Activated CD4-positive, alpha-beta T cell treated with anti-CD3 and anti-CD28 coated beads, Interleukin-2, Interleukin-6, amounts not matched to agents 100 ng/mL and 50 ng/mL, durations not matched to agents 16 hours and 8 hours (primary cell): ENCODE measurements at places on chromosomes 4 and X.
A peak's percentile ranks its signal among the peaks of the same experiment; 100 is the strongest.

DNA sequence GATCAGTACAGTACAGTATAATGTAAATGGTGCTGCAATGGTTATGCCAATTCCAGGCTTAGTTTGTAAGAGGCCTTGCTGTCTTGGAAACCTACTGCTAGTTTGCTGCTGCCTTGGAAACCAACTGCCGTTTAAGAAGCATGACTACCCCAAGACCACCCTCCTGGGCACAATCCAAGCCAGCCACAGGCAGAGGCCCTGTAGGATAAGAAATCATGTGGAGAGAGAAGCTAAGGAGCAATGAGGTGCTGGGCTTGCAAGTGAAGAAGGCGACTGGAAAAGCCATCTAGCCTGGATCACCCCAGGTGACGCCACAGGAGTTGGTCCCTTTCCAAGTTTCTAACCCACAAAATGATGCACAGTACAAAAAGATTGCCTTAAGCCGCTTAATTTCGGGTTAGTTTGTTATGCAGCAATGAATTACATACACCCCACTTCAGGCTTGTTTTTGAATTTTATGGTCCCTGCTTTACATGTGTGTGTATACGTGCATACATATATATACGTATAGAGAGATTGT, 16.9 kb downstream of the ZFP42 start:
- no peak for DNase-seq

- no peak for DNase-seq
These were observed 481.7 kb downstream of the NAF1 start for GRCh38 chr4:162684998-162685397.

DNA sequence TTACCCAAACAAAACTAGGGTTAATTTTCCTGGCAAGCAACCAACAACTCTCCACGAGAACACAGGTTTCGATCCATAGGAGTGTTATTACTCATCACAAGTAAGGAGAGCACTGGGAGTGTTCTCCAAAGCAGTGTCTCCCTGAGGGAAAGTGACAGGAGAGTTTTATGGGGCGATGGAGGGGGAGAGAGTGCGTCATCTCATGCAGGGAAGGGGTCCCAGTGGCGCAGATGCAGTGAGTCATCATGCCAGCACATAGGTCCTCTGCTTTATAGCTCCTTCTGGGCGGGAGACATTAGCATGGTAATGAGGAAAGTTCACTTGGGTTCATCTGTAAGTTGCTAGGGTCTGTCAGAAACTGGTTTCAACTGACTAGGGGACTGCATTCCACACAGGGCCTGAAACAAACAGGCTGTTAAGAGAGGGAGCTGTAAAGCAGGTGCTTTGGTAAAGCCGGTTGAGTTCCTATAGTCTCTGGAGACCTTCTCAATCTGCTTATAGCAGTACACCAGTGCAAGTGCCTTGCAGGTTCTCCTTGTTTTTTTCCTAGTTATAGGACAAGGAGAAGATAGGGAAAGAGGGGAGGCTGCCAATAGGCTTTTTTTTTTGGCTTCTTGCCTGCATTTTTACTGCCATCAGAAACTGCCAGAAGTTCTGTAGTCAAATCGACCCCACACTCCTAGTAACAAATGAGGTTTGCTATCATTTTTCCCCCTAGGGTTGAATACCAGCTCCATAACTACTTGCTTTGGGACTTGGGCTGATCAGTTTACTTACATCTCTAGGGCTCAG, 12.8 kb upstream of the BOD1L1 start:
- no peak for DNase-seq

- no peak for DNase-seq
These were observed 74.6 kb downstream of the CC2D2A start for GRCh38 chr4:15544248-15544729.

DNA sequence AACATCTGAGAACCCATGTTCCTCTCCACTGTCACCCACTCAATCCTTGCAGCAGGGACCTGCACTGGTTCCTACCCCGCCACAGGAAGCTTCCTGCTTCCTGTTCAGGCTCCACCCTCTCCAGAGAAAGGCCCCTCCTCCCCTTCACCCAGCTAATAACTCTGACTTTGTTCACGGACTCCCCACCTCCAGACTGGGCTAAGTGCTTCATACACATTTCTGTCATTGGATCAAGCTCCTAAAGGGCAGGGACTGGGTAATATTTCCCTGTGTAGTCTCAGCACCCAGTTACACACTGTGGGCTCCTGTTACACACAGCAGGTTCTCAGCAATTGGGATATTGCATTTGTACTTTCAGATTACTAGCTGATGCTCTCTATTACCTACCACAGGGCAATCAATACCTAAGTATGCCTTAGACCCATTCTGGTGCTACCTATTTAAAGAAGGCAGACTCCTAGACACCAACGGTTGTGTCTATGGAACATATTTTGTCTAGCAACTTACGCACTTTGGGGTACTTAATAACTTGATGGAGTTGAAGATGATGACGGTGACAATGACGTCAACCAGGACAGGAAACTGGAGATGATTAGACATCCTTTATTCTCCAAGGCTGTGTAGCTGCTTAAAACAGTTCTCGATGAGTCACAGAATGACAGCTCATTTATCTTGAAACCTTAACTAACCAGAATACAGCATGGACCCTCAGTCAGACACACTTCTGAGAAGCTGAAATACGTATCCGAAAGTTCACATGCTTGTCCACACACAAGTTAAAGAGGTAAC, 58.1 kb downstream of the MAML3 start:
- DNase-seq, result peak; percentile 89
